ENCODE measurements at places on chromosomes 6 and 20. TPM values are rescaled to one million over a fixed set of nuclear protein-coding genes. Genes with fewer than 3 reads are reported as not detected.

The BPIFB2 gene
- total RNA-seq: not detected

The SLC44A4 gene
- 0.17 TPM for total RNA-seq

DNA sequence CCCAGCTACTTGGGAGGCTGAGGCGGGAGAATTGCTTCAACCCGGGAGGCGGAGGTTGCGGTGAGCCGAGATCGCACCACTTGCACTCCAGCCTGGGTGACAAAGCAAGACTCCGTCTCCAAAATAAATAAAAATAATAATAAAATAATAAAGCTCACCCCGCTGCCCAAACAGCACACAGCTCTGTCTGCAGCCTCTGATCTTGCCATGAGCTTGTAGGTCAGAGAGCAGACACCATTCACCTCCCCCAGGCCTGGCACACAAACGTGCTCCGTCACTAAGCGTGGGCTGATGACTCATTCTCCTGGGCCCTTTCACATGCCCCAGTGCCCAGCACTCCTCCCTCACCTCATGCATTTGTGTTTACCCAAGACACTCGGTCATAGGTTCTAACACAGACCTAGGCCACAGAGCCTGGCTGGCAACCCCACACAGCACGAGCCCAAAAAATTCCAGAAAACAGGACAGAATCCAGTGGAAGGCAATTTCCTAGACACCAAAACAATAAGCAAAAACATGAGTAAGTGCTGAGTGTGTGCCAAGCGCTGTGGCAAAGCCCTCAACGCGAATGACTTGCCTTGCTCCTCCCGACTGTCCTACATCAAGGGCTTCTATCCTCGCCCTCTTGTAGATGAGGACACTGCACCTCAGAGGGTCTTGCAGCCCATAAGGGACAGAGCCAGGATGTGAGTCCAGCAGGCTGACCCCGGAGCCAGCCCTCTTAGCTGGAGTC lies 18.0 kb downstream of the ATP9A start:
- DNase-seq: peak; percentile 97

DNA sequence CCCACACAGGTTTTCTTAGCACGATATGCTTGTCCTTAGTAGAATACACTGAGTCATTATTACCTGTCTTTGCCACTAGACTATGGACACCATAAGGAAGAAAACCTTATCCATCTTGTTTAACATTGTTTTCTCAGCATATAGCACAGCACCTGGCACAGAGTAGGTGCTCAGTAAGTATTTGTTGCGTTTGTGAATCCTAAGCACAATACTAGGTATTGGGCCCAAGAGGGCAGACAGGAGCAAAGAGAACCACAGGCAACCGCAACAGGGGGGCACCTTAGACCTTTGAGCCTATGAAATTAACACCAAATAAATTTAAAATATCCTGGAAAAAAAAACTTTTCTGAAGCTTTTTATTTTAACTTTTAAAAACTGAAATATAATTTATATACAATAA lies 3.7 kb upstream of the NCOA6 start:
- DNase-seq: no peak

GRCh38 chr6:156857573-156857972 lies 80.4 kb downstream of the ARID1B start:
- DNase-seq: no peak

GRCh38 chr20:35048739-35049138 lies 43.9 kb downstream of the TRPC4AP start:
- no peak for DNase-seq

DNA sequence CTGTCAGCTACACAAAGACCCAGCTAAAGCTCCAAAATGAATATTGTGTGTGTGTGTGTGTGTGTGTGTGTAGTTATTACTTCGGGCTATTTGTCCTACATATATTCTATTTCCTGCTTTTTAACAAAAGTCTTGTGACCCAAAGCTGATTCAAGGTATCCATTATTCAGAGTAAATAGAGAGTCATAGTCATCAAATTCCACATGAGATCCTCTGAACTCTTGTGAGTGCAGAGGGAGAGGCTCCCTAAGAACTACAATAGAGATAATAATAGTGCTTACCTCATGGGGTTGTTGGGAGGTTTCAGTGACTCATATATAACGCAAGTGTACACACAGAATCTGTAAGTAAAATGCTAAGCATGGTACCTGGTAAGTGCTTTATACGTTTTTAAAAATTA lies 95.6 kb upstream of the SHLD1 start:
- DNase-seq: peak; percentile 91

DNA sequence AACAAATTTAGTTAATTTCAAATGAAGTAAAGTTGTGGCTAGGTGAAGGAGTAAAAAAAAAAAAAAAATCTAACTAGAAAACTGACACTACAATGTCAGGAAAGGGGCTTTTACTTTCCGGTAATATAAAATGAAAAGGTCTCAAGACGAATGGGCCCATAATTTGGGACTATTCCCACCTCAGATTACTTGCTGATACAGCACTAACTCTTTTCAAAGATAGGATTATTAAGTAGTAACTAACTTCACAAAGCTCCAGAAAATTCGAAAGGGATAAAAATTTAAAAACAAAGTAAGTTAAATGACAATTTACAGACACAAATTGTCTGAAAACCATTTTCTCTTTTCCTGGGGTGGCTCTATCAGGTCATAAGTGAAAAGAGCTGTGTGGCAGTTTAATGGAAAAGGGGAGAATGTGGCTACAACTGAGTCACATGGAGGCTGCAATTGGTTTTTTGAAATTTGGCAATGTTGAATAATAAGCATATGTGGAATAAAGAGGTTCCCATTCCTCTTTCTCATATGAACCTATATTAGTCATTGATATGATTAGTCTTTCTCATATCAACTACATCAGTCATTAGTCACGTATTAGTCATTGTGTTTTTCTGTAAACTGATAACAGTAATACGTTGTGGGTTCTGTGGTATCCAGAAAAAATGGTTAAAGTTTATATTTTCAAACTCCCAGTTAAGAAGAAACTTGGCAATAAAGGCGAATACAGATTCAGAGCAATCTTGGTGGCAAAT lies 78.0 kb downstream of the RWDD2A start:
- peak; percentile 61 for DNase-seq

- DNase-seq: no peak
These were observed 33.4 kb upstream of the PRIM2 start for GRCh38 chr6:57283911-57284455.

DNA sequence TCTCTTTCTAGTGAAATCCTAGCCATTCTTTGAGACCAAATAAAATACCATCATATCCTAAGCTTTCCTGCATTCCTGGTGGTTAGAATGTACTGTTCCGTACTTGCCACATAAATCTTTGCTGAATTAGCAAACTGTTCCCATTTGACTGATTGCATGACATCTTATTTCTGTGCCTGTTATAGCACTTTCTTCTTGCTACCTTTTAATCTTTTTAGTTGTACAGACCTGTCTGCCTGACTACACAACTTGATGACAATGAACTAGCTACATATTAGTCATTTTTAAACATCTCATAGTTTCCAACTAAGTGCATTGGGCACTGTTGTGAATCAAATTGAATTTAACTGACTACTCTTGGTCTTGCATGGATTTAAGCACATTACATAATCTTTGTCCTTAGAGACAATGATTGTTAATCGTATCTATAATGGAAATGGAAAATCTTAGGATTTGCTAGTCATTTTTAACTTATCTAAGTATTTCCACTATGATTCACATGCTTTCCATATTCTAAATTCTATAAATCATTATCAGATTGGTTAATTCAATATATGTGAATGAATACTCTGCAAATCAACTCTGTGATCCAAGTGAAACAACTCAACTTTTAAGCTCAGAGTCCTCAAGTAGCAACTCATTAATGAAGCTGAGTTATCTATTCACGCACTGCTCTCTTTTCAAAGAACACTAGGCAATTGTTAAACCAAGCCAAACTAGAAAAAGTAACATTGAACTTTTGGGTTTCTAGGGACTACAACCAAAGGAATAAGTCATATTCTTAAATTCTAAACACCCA lies 109.0 kb downstream of the TNFRSF21 start:
- no peak for DNase-seq

DNA sequence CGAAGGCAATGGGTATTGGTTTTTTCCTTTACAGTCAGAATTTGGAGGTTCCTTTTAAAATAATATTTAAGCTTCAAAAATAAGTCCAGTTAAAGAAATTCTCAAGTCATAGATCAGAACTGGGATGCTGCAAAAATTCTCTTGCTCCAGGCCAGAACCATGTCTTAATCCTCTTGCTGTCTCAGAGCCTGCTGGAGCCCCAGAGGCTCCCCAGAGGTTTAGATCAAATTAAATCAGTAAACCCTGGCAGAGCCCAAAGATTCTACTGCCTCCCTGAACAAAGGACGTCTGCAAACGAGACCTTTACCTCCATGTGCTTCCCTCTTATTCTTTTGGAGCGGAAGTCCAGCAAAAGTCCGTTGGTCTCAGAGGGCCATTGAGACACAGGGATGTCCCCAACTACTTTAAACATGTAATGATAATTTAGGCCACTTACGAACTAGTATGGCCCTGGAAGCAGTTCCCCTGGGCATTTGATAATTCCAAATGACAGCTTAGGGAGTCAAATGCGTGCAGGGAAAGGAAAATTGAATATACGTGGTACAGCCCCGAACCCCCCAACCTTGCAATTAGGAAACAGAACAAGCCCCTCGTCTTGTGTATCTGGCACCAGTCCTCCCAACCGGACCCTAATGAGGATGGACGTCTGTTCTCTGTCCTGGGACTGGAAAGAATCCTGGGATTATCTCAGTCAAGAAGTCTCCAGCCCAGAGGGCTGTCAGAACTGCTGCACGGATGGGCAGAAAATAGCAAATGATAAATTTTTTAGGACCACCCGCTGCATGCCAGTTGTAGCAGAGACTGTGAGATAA lies 31.5 kb downstream of the SULF2 start:
- DNase-seq: no peak

GRCh38 chr6:166237617-166238016 lies 70.0 kb upstream of the TBXT start:
- DNase-seq: no peak

DNA sequence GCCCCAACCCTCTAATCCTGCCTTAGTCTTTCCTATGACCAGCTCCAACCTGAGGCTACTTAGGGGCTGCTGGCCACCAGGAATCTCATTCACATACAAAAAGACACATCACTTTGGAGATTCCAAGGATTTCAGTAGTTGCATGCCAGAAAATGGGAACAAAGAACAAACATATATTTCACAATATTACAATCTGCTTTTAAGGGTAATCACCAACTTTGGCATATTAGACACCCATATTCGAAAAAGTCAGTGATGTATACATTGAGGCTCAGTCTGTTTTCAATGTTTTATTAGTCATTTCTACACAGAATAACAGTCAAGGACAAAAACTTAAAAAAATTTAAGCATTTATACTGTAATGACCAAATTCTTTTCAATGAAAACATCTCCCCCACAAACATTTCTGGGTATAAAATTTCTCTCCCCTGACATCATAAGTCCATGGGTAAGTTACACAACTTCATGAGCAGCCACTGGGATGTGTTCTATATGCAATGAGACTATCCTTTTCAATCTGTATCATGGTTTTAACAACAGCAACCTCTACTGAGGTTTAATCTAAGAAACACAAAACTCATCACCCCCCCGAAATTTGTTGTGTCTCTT lies 103.5 kb downstream of the MAP7 start:
- DNase-seq: no peak

DNA sequence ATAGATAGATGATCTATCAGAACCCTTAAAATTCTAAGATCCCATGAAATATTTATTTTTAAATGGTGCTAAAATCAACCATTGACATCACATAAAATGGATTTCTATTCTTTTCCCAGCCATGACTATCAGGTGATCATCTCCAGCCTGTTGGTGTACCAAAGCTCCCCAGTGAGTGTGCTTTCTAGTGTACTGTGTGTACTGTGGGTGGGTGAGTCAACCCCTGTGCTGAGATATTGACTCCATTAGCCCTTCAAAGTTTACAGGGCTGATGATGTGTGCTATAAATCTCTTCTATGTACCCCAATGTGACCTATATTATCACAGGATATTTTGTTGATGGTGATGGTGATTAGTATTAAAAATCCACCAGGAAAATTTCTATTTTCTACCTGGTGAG lies 344.6 kb downstream of the MMUT start:
- no peak for DNase-seq

DNA sequence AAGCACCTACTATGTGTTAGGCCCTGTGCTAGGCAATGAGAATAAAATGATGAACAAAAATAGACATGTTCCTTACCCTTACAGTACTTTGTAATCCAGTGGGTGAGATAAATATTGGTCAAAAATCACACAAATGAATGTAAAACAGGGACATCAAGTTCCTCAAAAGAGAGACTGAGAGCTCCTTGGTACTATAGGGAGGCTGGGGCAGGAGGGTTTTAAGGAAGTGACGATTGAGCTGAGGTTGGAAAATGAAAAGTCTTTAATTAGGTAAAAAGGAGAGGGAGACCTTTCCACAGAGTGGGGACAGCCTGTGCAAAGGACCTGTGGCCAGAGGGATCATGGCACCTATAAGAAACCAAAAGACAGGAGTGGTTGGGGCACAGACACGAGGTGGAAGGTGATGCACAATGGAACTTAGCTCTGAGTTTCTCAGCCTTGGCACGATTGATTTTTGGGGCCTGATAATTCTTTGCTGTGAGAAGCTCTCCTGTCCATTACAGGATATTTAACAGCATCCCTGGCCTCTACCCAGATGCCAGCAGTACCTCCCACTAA lies 140.3 kb downstream of the CEP57L1 start:
- no peak for DNase-seq

All from dermis blood vessel endothelial cell (primary cell).